ENCODE measurements at places on chromosomes 6 and 20. TPM values are rescaled to one million over a fixed set of nuclear protein-coding genes. Genes with fewer than 3 reads are reported as not detected.

The GABRR1 gene
- polyA plus RNA-seq: not detected

The SNAP91 gene
- not detected for polyA plus RNA-seq

The PRR18 gene
- polyA plus RNA-seq: not detected

The SGK1 gene
- polyA plus RNA-seq: 189 TPM

The PRND gene
- polyA plus RNA-seq: not detected

The TINAG gene
- polyA plus RNA-seq: not detected

The DZANK1 gene
- 2.0 TPM for polyA plus RNA-seq

The GOPC gene
- 57.1 TPM for polyA plus RNA-seq

The TLDC2 gene
- 0.37 TPM for polyA plus RNA-seq

The CLDN20 gene
- not detected for polyA plus RNA-seq

The DPPA5 gene
- not detected for polyA plus RNA-seq

The TBX18 gene
- 28.6 TPM for polyA plus RNA-seq

The HELZ2 gene
- polyA plus RNA-seq: 7.9 TPM

The AGER gene
- polyA plus RNA-seq: 2.6 TPM

The SLC17A2 gene
- polyA plus RNA-seq: not detected

The C4A gene
- polyA plus RNA-seq: 5.9 TPM

The XKR7 gene
- polyA plus RNA-seq: not detected
